ENCODE measurements at places on chromosomes 5 and 9.

GRCh38 chr9:135850737-135851136 lies 56.6 kb downstream of the CAMSAP1 start:
- no peak for DNase-seq

DNA sequence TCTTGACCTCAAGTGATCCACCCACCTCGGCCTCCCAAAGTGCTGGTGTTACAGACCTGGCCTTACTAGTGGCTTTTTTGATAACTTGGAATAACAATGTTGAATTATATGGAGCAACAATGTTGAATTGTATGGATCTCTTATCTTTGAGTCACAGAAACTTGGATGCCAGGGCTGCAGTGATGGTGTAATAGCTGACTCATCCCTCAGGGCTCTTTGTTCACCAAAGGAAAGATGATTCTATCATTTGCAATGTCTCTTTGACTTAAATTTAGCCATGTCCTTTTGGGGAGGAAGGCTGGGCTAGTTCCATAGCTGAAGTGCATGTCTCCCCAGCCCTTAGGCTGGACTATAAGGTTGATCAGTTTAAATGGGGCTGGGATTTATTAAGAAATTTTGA lies 172.3 kb downstream of the PDZD2 start:
- DNase-seq, result no peak

DNA sequence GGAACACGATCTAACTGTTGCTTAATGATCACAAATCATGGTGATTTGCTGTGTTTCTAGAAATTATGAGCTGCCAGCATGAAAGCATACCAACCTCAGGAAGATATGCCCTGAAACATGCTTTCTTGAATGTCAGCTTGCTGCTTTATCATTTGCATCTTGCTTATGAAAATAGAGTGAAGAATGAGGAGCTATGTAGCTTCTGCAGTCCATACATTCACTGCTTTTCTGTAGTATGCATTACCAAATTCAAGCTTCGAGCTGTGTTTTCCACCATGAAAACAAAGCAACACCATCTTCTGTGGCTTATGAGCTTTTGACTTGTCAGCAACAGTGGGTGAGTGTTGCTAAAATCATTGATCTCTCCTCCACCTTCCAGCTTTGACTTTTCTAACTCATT lies 16.5 kb downstream of the F2RL2 start:
- no peak for DNase-seq

DNA sequence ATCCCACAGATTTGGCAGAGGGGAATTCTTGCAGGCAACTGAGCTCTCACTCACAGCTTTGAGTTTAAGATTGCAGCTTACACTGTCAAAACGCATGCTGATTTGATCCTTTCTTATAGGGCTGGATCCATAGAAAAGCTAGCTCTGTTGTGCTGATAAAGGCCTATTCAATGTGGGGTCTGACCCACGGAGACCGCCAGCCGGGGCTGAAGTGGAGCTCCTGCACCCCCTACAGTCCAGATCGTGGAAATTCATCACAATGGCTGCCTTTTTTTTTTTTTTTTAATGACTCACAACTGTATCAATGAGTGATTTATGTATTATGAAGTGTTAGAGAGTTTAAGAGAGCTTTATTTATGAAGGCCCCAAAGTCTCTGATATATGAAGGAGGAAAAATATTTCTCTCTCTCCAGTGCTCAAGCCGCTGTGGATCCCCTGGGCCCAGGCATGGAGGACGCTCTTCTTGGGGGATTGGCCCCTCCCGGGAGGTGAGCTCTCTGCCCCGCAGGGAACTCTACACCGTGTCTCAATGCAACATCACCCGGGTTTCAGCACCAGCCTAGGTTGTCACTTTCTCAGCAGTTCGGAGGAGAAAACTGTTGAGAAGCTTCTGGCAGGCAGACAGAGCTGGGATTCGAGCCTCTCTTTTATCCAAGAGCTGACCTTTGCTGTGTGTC lies 700.2 kb downstream of the IRX1 start:
- peak; percentile 46 for DNase-seq

GRCh38 chr9:3170819-3171218 lies 326.9 kb upstream of the PUM3 start:
- DNase-seq, result no peak

- DNase-seq, result no peak
These were observed 39.7 kb upstream of the POC5 start for GRCh38 chr5:75756981-75757380.

GRCh38 chr5:68505917-68506860 lies 290.6 kb downstream of the PIK3R1 start:
- DNase-seq, result no peak

- DNase-seq, result no peak
These were observed 19.8 kb downstream of the PALM2AKAP2 start for GRCh38 chr9:109799792-109800191.

DNA sequence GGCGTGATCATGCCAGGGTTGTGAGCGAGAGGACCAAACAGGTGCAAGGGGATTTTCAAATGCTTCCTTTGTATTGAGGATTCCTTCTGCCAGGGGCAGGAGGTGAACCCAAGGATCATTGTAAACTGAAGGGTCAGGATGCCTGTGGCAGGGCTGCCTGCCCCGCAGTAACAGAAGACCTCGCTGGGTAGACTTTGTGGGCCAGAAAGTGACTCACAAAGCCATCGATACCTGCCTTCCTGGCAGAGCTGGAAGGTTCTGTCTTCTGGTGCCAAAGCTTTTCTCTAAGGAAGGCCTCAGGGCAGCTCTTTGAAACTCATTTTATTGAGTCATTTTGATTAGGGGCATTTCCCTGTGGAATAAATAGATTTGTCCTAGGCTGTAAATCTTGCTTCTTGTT lies 223.4 kb downstream of the ICE1 start:
- no peak for DNase-seq

- no peak for DNase-seq
These were observed 41.0 kb upstream of the EQTN start for GRCh38 chr9:27337833-27338526.

GRCh38 chr5:173498286-173498685 lies 118.2 kb downstream of the BOD1 start:
- DNase-seq, result no peak

- DNase-seq, result no peak
These were observed 20.3 kb downstream of the ZDHHC11B start for GRCh38 chr5:763998-764781.

GRCh38 chr5:3509290-3509689 lies 86.3 kb upstream of the IRX1 start:
- no peak for DNase-seq

GRCh38 chr9:109467936-109468335 lies 30.2 kb downstream of the PTPN3 start:
- DNase-seq, result no peak

DNA sequence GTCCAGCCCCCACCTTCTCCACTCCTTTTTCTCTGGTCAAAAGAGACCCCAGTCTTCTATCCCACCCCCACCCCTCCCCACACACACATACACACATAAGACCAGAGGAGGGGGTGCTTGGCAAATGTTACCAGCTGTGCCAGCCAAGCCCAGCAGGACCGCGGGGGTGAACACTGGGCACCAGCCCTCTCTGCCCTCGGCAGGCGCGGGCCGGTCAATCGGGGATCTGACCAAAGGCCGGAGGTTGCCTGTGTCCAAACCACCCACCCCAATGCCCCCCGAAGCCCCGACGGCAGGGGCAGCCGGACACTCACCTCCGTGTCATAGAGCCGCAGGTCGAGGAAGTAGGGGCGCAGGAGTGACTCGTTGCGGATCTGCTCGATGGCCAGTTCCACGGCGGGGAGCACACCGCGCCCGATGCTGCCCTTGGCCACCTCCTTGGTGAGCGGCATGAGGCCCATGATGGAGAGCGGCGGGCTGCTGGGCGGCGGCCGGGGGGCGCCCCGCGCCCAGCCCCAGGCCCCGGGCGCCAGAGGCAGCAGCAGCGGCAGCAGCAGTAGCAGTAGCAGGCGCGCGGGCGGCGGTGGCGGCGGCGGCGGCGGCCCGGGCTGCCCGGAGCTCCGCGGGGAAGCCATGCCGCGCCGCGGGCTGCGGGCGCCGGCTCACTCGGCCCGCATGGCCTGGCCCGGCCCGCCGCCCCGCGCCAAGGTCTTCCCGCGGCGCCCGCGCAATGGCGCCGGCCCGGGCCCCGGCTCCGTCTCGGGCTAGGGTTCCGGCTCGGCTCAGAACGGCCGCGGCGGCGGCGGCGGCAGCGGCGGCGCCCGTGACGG lies 417 bp downstream of the GABBR2 start:
- DNase-seq, result no peak

GRCh38 chr5:124045412-124045811 lies 533.4 kb downstream of the CSNK1G3 start:
- no peak for DNase-seq

- DNase-seq, result no peak
These were observed 20.7 kb downstream of the NDUFS6 start for GRCh38 chr5:1821862-1822261.

DNA sequence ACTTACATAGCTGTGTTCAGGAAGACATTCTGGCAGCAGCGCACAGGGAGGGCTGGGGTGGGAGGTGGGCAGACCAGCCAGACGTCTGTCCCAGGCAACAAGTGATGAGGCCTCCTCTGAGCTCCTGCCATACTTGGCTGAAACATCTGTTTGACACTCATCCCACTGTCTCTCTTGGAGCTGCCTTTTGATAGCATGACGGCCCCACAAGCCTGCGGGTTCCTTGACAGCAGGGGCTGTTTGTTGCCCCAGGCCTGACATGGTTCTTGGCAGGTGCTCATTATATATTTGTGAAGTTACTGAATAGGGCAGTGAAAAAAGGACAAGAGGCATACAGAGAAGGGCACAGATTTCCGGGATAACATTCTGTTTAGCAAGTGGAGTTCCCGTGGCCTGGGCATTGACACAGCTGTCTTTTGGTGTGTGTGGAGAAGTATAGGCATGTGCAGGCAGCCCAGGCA lies 22.2 kb upstream of the B4GALT1 start:
- no peak for DNase-seq

DNA sequence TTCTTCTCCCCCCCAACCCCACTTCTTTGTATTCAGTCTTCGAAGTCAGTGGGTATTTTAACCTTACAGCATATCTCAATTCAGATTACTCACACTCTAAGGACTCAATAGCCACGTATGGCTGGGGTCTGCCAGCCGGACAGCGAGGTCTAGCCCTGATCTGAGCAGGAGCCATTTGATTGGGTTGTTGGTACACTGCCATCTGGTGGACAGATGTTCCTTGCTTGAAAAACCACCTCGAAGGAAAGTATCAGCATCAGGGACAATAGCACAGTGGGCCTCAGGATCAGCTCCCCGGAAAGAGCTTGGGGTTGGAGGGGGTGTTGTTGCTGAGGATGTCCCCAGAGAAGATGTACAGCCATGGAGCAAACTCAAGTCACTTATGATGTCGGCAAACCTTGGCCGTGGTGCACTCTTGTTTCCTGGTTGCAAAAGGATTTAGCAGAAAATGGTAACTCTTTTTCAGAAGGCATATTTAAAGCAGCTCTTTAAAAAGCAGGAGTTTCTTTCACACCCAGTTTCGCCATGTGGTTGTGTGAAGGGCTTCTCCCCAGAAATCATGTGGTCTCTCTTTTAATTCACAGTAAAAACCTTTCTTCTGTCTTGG lies 31.7 kb upstream of the KCNMB1 start:
- DNase-seq, result peak; percentile 76

DNA sequence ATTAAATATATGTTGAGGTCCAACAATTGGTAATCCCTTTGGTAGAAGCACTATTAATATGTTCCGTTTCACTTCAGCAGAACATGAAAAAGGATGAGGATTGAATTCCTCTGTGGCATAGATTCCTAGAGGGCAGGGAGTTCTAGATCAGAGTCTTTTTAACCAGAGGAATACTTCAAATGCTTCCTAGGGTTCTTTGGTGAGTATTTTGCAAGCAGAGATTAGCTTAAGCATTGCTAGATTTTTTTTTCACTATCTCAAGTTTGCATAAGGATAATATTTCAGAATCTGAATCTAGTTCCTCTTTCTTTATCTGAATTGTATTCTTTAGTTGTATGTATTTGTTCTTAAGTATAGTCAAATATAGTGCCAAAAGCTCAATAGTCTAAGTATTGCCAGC lies 116.6 kb upstream of the ADAMTSL1 start:
- no peak for DNase-seq

GRCh38 chr5:37495668-37496347 lies 116.7 kb downstream of the WDR70 start:
- DNase-seq, result no peak

DNA sequence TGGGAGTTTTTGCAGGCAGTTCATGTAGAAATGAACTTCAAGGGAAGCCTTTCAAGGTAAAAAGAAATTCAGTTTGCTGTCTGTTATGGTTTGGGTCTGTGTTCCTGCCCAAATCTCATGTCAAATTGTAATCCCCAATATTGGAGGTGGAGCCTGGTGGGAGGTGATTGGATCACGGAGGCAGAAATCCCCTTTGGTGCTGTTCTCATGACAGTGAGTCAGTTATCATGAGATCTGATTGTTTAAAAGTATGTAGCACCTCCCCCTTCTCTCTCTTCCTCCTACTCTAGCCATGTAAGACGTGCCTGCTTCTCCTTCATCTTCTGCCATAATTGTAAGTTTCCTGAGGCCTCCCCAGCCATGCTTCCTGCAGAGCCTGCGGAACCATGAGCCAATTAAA lies 341.4 kb downstream of the ARHGEF28 start:
- DNase-seq, result no peak

DNA sequence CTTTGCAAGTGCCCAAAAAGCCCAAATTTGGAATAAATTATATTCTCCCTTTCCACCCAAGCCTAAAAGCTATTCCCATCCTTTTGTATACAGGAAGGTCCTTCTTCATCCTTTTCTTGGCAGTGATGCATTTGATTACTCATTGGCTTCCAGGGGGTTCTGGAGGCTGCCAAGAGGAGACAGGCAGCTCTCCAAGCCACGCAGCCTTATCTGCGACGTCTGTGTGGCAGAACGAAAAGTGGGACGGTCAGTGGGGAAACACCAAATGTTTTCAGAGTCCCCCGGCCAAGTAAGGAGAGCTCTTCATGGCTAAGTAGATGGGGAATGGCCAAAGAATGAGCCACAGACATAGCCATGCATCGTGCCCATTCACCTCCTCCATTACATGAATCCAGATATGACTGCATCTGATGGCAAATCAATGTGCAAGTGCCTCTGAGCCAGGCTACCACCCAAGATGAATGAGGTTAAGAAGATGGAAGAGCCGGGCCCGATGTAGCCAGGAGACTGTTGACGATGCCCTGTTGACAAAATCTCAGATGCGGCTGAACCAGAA lies 12.1 kb downstream of the ADAM19 start:
- DNase-seq, result no peak

- no peak for DNase-seq
These were observed 49.4 kb downstream of the MEF2C start for GRCh38 chr5:88833371-88834130.

GRCh38 chr9:76650692-76651091 lies 113.5 kb upstream of the PCA3 start:
- DNase-seq, result no peak

GRCh38 chr5:179344431-179345182 lies 654 bp downstream of the ADAMTS2 start:
- no peak for DNase-seq

- DNase-seq, result no peak
These were observed 146.6 kb downstream of the SLC24A2 start for GRCh38 chr9:19642256-19642655.

Data from NCI-H748 treated with DMSO at 0.1 percent for 48 hours (cell line).